ENCODE measurements at places on chromosomes 16 and 17.

GRCh38 chr17:64780096-64781013 is 118.2 kb upstream of the SMURF2 start:
- no peak for DNase-seq

DNA sequence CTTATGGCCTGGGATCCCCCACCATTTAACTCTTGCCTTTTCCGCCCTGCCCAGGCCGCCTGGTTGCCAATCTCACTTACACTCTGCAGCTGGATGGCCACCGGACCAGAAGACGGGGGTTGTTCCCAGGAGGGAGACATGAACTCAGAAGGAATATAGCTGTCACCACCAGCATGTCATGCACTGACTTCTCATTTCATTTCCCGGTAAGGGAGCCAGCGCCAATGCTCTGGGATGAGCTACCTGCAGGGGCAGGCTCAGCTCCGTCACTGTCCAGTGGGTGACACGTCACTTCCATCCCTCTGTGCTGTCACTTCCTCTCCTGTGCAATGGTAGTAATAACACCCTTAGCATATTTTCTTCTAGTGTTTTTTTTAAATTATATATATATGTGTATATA is 26.7 kb downstream of the ITGAL start:
- DNase-seq = no peak

- no peak for DNase-seq
These were observed 8.3 kb downstream of the TEX2 start for GRCh38 chr17:64254755-64255154.

GRCh38 chr17:15944759-15945526 is at the start of gene ADORA2B:
Gene ADORA2B, plus strand, starts transcription at chr17:15945130. Its CDS starts 119 bp downstream, at chr17:15945249.
- DNase-seq = peak; percentile 87

Data from HuH-7 (cell line).